ENCODE measurements at places on chromosomes 4 and X.

- no peak for DNase-seq
These were observed 34.7 kb upstream of the SPON2 start for GRCh38 chr4:1207157-1207470.

DNA sequence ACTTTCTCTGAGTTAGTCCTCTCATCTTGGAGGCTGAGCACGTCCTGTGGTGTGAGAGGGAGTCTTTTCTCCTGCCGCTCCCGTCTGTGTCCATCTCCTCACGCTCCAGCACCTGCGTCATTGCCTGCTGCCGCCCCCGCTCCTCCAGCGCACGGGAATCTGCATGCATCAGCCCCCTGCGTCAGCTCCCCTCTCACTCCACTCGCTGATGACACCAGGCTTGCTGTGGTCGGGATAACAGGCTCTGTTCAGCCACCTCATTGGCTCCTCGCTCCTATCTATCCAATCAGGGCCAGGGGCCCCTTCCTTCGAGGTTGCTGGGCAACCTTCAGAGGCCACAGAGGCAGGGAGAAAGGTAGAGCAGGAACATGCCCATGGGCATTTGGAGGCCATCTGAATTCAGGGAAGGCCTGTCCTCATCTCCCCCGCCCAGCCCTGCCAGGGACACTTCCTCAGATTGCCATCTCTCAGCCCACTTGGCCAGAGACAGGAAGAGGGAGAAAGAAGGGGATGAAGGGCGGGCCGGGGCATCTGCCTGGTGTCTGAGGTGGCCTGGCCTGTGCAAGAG lies 9.3 kb downstream of the ZNF185 start:
- no peak for DNase-seq

GRCh38 chrX:42732506-42732905 lies 45.5 kb downstream of the PPP1R2C start:
- DNase-seq: no peak

DNA sequence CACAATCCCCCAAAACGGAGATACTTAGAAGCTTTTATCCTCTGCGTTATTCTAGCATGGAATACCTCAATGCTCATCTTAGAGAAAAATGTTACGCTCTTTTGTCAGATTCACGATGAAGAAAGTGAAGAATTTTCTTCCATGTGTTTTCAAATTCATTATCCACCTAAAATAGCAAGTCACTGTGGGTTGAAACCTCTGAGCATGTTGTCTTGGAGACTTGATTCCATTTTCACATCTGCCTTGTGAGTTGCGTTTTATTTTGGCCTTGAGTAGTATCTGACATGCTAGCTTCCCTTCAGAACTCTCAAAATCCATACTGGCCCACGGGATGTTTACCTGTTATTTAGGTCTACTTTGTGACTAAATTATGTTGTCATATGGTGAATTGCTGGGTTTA lies 66.3 kb downstream of the C4orf46 start:
- DNase-seq: no peak

- no peak for DNase-seq
These were observed 823 bp upstream of the MAN2B2 start for GRCh38 chr4:6573986-6574746.

Data from brain pericyte (primary cell).